Hindlimb muscle (tissue), 1 donor: ENCODE measurements at places on chromosomes 1 and 21. TPM values are rescaled to one million over a fixed set of nuclear protein-coding genes. Genes with fewer than 3 reads are reported as not detected.

LCE1B gene
- polyA plus RNA-seq: not detected

TNFAIP8L2 gene
- polyA plus RNA-seq: 2.5 TPM

OR2L3 gene
- polyA plus RNA-seq: not detected

G0S2 gene
- polyA plus RNA-seq: 12.3 TPM

LAD1 gene
- polyA plus RNA-seq: 17.8 TPM

OR2T35 gene
- not detected for polyA plus RNA-seq

DIO1 gene
- not detected for polyA plus RNA-seq

CLCA4 gene
- 0.18 TPM for polyA plus RNA-seq

FCGR1A gene
- 3.0 TPM for polyA plus RNA-seq

CFAP74 gene
- 0.19 TPM for polyA plus RNA-seq

MPZ gene
- polyA plus RNA-seq: 12.0 TPM

RHCE gene
- polyA plus RNA-seq: 2.6 TPM

CD247 gene
- polyA plus RNA-seq: 0.61 TPM

LHX8 gene
- polyA plus RNA-seq: not detected

MFSD2A gene
- 1.2 TPM for polyA plus RNA-seq

KAZN gene
- polyA plus RNA-seq: 14.6 TPM

CHRM3 gene
- 2.3 TPM for polyA plus RNA-seq

TEDDM1 gene
- not detected for polyA plus RNA-seq

NMNAT2 gene
- 0.85 TPM for polyA plus RNA-seq

ADAM30 gene
- not detected for polyA plus RNA-seq

REN gene
- not detected for polyA plus RNA-seq

CFHR2 gene
- not detected for polyA plus RNA-seq
